ENCODE measurements at places on chromosomes 5 and 9.

GRCh38 chr5:21689587-21689986 is 1163.6 kb downstream of the CDH12 start:
- no peak for DNase-seq

DNA sequence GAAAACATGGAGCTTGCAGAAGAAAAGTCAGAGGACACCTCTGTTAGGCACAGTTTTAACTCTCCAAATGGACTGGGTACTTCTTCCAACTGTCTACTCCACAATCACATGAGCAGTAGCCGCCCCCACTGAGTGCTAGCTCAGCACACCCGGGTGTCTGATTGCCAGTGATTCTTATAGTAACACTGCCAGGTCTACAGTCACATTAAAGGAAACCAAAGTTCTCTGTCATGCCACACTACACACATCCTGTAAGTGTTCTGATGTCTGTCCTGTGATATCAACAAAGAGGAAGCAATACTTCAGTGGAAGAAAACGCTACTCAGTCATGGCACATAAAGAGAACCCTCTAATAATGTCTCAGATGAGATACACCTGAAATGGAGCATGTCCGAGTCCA is at the start of gene HAVCR2:
HAVCR2 (minus strand) TSS at position 69 of the 400 bp plus-strand sequence; CDS start at position 8, 61 bp downstream.
- no peak for DNase-seq

GRCh38 chr9:117725426-117725887 is 21.3 kb downstream of the TLR4 start:
- DNase-seq: no peak

DNA sequence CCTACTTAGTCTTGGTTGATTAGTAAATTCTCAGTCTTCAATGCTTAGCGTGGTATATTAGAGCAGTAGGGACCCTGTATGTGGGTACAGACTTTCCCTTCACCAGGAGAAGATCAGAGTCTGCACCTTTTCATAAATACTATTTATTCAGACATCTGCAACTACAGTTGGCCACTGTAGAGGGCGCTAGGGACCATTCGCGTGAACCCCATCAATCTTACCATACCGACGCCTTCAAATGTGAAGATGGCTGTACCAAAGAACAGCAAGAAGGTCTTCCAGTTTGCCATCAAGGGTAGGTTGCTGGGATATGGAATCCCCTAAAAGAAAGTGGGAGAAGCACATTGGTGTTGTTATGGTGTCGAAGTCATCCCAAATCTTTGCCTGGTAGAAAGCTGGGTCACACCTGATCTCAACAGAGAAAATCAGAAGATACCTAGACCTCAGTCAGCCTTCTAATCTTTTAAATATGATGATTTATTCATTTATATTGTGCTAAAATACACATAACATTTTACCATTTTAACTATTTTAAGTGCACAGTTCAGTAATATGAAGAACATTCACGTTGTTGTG is 19.1 kb downstream of the SLC36A3 start:
- no peak for DNase-seq

- DNase-seq: no peak
Measured at GRCh38 chr5:6505416-6505755, 56.7 kb downstream of the UBE2QL1 start.

DNA sequence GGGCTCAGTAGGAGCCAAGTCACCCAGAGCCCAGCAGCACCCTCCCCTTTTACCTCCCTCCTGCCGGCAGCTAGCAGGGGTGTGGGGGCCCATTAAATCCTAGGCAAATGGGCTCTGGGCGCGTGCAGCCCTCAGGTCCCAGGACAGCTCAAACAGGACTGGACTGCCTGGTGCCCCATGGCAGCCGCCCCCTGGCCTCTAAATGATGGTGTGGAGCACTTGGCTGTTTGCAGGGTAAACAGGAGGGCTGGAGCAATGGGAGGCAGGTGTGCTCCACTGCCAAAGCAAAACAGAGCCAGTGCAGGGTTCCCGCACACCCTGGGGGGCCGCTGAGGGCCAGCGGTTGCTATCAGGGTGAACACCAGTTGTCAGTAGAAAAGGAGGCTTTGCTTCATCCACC is 55.9 kb upstream of the C5orf58 start:
- no peak for DNase-seq

GRCh38 chr9:115086461-115086860 is 31.5 kb downstream of the TNC start:
- DNase-seq: no peak

DNA sequence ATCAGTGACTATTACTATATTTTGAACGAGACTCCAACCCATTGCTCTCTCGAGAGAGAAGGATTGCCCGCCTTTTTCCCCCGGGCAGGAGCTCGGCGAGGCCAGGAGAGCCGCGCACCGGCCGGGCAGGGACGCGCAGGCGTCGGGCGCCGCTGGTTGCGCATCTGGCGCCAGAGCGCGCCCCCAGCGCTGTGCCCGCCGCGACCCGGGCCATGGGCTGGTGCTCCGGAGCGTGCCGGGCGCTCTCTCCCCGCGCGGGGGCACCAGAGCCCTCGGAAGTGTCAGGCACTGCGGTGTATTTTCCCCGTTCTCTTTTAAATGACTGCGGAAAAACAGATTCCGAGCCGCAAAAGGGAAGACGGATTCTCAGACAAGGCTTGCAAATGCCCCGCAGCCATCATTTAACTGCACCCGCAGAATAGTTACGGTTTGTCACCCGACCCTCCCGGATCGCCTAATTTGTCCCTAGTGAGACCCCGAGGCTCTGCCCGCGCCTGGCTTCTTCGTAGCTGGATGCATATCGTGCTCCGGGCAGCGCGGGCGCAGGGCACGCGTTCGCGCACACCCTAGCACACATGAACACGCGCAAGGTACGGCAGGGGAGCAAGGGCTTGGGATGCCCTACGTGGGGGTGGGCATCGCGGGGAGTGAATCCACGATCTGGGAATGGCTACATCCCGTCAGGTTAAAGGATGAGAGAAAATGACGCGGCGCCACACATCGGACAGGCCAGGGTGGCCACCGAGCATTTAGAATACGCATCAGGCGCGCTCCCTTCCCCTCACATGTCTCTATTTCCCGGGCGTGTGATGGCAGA is 1.1 kb upstream of the NTRK2 start:
- DNase-seq: no peak

GRCh38 chr9:110714314-110714713 is 45.7 kb downstream of the MUSK start:
- no peak for DNase-seq

DNA sequence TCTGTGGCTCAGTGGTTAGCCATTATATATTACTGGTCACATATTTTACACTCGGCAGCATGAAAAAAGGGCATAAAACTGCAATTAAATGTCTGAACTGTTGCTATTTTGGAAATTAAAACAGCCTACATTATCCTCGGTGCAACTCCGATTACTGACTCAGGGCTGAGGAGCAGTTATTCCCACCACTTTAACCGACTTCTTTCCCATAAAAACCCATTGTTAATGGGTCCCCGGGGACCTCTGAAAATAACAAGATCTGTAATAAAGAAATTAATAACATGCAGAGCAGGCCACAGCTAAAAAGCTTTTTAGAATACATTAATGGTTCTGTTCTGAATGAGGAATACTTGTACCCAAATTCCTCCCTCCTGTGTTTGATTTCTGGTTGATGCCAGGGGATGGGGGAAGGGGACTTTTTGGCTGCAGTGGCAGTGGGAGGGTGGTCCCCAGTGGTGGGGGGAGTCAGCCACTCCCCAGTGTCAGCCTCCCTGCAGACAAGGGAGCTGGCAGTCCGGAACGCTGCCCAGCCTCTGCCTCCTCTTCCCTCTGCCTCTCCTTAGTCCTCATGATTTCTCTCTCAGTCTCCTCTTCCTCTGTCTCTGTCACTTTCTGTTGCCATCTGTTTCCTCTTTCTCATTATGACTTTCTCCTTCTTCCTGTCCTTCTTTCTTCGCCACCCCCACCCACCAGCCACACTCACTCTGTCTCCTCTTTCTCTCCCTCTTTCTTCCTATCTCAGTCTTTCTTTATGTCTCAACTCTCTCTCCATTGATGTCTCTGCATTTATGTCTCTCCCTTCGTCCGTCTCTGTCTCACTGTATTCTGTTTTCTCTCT is 59.0 kb upstream of the ZBTB43 start:
- no peak for DNase-seq

DNA sequence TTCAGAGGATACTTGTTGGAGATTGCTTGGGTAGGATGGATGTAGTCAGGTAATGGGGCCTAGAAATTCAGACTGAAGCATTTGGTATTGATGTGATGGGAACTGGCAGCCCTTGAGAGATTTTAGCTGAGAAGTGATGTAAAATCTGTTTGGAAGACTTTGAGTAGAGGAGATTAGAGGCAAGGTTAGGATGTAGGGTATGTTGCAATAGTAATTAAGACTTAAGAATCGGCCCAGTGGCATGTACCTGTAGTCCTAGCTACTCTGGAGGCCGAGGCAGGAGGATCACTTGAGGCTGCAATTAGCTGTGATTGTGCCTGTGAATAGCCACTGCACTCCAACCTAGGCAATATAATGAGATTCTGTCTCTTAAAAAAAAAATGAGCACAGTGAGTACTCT is 6.7 kb downstream of the NSD1 start:
- DNase-seq: no peak

- no peak for DNase-seq
Measured at GRCh38 chr5:59416026-59416425, 477.5 kb downstream of the PDE4D start.

Data from epithelial cell of prostate (primary cell).